ENCODE measurements at places on chromosomes 12 and 14. TPM values are rescaled to one million over a fixed set of nuclear protein-coding genes. Genes with fewer than 3 reads are reported as not detected.

The CHGA gene
- 455 TPM for total RNA-seq

DNA sequence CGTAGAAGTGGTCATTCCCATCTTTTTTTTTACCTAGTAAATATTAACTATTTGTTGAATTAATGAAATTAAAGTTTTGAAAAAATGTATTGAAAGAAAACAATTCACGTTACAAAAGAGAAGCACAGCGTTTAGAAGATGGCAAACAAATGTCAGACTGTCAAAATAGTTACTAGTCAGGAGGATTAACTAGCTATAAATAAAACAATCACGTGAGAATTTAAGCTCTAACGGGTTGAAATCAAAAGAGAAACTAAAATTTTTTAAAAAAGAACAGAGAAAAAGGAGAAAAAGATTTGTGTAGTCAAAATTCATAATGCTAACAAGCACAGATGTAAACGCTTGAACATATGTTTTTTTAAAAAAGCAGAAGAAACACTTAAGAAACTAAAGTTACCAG is 26.4 kb downstream of the DDHD1 start:
- no peaks in the 10 kb centered on the region for H3K27me3 ChIP-seq
- DNase-seq: no peak
- H3K4me1 ChIP-seq: peaks cover 7% of the 10 kb centered on the region

DNA sequence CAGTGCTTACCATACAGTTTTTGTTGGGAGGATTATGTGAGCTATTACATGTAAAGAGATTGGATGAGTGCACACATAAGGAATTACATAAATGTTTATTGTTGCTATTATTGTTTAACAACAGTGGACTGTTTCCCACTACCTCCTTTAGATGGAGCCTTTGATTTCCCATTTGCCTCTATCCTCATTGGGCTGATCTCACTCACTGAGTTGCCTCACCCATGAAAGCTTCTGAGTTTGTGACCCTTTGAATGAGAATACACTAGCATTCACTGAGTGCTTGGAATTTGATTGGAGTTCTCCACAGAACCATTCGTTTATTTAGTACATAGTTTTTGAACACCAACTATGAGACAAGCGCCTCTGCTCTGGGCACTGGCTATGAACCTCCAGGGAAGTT is 121.0 kb downstream of the HELB start:
- H3K4me1 ChIP-seq: no peaks in the 10 kb centered on the region
- no peaks in the 10 kb centered on the region for H3K27me3 ChIP-seq
- no peak for DNase-seq
- no peaks in the 10 kb centered on the region for H3K36me3 ChIP-seq
- no peak overlapping the region for H3K4me3 ChIP-seq
- H3K27ac ChIP-seq: no peak overlapping the region

GRCh38 chr12:65175385-65175784 is 6.0 kb downstream of the LEMD3 start:
- H3K4me1 ChIP-seq: peaks cover 44% of the 10 kb centered on the region
- H3K4me3 ChIP-seq: no peak overlapping the region
- DNase-seq: no peak
- H3K36me3 ChIP-seq: no peaks in the 10 kb centered on the region
- H3K27ac ChIP-seq: no peak overlapping the region

DNA sequence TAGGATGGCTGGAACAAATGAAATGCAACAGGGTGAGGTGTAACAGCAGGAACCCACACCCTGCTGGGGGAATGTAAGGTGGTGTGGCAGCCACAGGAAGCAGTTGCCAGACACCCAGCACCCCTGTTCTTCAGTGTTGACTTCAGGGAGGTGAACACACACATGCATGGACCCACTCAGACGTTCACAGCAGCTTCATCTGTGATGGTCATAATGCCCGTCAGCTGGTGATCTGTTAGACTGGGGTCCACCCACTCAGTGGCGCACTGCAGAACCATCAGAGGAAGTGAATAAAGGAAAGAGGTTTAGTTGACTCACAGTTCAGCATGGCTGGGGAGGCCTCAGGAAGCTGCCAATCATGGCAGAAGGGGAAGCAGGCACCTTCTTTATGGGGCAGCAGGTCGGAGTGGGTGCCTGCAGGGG is 22.7 kb upstream of the TEX22 start:
- DNase-seq: no peak
- H3K4me3 ChIP-seq: no peak overlapping the region

DNA sequence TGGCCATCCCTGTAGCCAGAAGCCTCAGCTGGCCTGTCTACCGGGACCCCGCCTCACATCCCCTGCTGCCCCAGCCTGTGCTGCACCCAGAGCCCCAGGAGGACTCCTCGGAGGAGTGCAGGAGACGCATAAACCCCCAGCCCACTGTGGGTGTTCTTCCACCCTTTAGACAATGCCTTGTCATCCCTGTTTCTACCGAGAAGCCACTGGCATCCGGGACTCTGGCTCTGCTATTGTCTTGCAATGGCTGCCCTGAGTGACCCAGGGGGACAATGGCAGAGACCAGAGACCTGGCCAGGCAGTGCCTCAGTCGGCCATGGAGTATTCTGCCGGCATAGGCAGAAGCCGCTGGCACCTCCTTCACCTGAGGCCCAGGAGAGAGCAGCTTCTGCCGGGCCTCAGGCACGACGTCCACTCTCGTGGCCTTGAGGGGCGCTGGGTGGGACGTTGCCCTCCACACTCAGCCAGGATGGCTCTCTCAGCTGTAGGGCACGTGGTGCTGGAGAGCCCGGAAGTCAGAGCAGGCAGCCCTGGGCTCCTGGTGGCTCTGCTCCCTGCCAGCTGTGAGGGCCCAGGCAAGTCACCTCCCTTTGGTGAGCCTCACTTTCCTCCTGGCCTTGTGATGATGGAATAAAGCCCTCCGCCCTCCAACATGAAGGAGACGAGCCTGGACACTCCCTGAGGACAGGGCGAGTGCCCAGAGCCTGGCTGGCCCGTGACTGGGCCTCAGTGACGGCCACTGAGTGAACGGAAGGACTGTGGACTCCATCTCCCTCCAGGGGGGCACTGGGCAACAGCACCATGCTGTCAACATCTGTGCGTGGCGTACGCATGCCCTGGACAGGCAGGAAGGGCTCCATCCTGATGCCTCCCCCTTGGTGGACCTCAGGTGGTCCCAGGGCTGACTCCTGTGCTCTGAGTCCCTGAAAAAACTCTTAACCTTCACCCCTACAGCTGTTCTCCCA is 41.0 kb downstream of the TRAFD1 start:
- DNase-seq: no peak
- no peak overlapping the region for H3K4me3 ChIP-seq
- H3K27me3 ChIP-seq: no peaks in the 10 kb centered on the region
- peaks cover 23% of the 10 kb centered on the region for H3K36me3 ChIP-seq

The SDR9C7 gene
- not detected for total RNA-seq

- no peak overlapping the region for H3K27ac ChIP-seq
- no peaks in the 10 kb centered on the region for H3K4me1 ChIP-seq
- H3K4me3 ChIP-seq: no peak overlapping the region
- H3K27me3 ChIP-seq: no peaks in the 10 kb centered on the region
- no peak for DNase-seq
Observed at GRCh38 chr12:108076556-108076955, 52.5 kb upstream of the WSCD2 start.

The GARIN6 gene
- total RNA-seq: not detected

- no peak for DNase-seq
- H3K4me3 ChIP-seq: no peak overlapping the region
- H3K4me1 ChIP-seq: peaks cover 6% of the 10 kb centered on the region
- no peaks in the 10 kb centered on the region for H3K36me3 ChIP-seq
- no peak overlapping the region for H3K27ac ChIP-seq
- H3K27me3 ChIP-seq: no peaks in the 10 kb centered on the region
Observed at GRCh38 chr14:100557658-100558057, 29.6 kb downstream of the BEGAIN start.

The CLEC1B gene
- total RNA-seq: 0.92 TPM

- H3K4me1 ChIP-seq: no peaks in the 10 kb centered on the region
- no peaks in the 10 kb centered on the region for H3K27me3 ChIP-seq
- DNase-seq: peak; percentile 27
- H3K36me3 ChIP-seq: no peaks in the 10 kb centered on the region
Observed at GRCh38 chr12:24153079-24153478, 203.6 kb upstream of the SOX5 start.

DNA sequence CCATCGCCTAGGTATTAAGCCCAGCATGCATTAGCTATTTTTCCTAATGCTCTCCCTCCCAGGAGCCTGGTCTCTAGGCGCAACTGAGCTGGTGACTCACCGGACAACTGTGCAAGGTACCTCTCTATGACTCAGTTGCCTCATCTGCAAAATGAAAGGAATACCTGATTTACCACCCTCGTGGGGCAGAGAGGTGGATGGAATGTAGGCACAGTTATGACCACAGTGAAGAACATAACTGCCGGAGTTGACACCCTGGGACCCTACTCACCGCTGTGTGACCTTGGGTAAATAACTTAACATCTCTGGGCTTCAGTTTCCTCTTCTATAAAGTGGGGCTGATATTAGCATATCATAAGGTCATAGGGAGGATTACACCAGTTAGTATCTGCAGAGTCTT is 22.6 kb downstream of the BCL11B start:
- H3K4me1 ChIP-seq: peaks cover 15% of the 10 kb centered on the region
- H3K36me3 ChIP-seq: no peaks in the 10 kb centered on the region
- H3K4me3 ChIP-seq: no peak overlapping the region
- peak overlapping the region; percentile 8 for H3K27ac ChIP-seq
- peaks cover 96% of the 10 kb centered on the region for H3K27me3 ChIP-seq
- DNase-seq: no peak

GRCh38 chr14:68476212-68477109 is 316.4 kb downstream of the ZFP36L1 start:
- H3K4me1 ChIP-seq: peaks cover 49% of the 10 kb centered on the region
- no peaks in the 10 kb centered on the region for H3K36me3 ChIP-seq
- no peak for DNase-seq
- H3K27me3 ChIP-seq: no peaks in the 10 kb centered on the region

GRCh38 chr12:30882706-30883105 is 43.8 kb upstream of the TSPAN11 start:
- no peaks in the 10 kb centered on the region for H3K4me1 ChIP-seq
- H3K27me3 ChIP-seq: peaks cover 7% of the 10 kb centered on the region
- DNase-seq: peak; percentile 27

The PAH gene
- total RNA-seq: not detected

GRCh38 chr12:52208424-52209165 is 16.8 kb upstream of the KRT80 start:
- H3K4me3 ChIP-seq: no peak overlapping the region
- DNase-seq: no peak

GRCh38 chr12:58765076-58765475 is 155.2 kb downstream of the LRIG3 start:
- no peak for DNase-seq
- H3K4me3 ChIP-seq: no peak overlapping the region
- H3K4me1 ChIP-seq: peaks cover 28% of the 10 kb centered on the region
- no peaks in the 10 kb centered on the region for H3K27me3 ChIP-seq
- no peaks in the 10 kb centered on the region for H3K36me3 ChIP-seq

DNA sequence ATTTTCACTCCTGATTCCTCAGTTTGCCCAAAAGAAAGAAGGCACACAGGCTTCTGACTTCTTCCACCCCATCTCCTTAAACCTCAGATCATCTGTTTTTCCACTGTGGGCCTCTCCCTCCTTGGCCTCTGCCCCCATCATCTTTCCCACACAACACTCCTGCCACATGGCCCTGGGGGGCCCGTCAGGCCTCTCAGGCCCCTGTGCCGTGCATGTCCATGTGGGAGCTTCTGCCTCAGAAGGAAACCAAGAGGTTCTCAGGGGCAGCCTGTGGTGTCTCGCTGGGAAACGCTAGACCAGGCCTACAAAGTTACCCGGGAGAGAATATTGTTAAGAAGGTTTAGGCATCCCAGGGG is 8.0 kb downstream of the KLHL33 start:
- H3K36me3 ChIP-seq: no peaks in the 10 kb centered on the region
- peaks cover 18% of the 10 kb centered on the region for H3K4me1 ChIP-seq
- no peak overlapping the region for H3K27ac ChIP-seq
- H3K27me3 ChIP-seq: no peaks in the 10 kb centered on the region

DNA sequence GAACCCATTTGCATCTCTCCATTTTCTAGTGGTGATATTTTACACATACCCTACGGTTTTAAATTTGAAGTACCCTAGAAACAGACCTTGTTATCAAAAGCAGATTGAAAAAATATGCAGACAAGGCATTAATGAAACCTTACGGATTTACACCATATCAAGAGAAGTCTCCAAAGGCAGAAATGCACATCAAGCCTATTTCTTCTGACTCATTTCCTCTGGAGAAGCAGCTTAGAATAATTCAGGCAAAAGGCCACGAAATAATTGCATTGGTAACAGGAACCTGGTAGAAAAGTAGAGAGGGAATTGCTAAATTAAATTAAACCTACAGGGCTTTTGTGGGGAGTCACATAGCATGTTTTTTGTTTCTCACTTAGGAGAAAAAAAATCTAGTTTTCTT is 34.7 kb downstream of the KICS2 start:
- H3K27me3 ChIP-seq: no peaks in the 10 kb centered on the region

The RNASE4 gene
- 124 TPM for total RNA-seq

GRCh38 chr12:53258541-53259539 is 9.3 kb upstream of the ESPL1 start:
- H3K27me3 ChIP-seq: no peaks in the 10 kb centered on the region
- H3K36me3 ChIP-seq: peaks cover 9% of the 10 kb centered on the region
- no peak for DNase-seq
- H3K4me3 ChIP-seq: no peak overlapping the region
- H3K27ac ChIP-seq: no peak overlapping the region

The RASSF9 gene
- total RNA-seq: 6.2 TPM

- peaks cover 9% of the 10 kb centered on the region for H3K4me1 ChIP-seq
- H3K4me3 ChIP-seq: no peak overlapping the region
- no peak for DNase-seq
- no peaks in the 10 kb centered on the region for H3K36me3 ChIP-seq
Observed at GRCh38 chr14:94636744-94637412, 24.7 kb downstream of the SERPINA3 start.

DNA sequence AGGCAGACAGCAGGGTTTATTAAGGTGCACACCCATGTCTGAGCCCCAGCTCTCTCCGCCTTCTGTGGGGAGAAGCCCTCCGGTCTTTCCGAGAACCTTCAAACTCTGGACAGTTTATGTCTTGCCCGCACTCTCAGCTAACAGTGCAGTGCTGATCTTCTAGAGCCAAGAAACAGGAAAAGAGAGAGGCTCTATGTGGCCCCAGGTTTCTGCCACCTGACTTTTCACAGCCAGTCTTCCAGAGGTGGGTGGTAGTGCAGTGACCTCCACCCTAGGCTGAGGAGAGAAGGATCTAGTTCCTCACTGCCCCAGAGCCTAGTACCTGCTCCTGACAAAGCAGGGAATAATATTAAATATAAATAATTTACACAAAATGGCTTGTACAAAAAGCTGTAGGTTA is 4.0 kb upstream of the SLC22A17 start:
- DNase-seq: no peak
- H3K4me1 ChIP-seq: peaks cover 6% of the 10 kb centered on the region
- H3K27me3 ChIP-seq: peaks cover 19% of the 10 kb centered on the region
- no peak overlapping the region for H3K27ac ChIP-seq
- peaks cover 21% of the 10 kb centered on the region for H3K36me3 ChIP-seq

GRCh38 chr12:90854136-90854689 is 100.8 kb downstream of the CCER1 start:
- H3K27me3 ChIP-seq: no peaks in the 10 kb centered on the region
- H3K27ac ChIP-seq: no peak overlapping the region
- no peak overlapping the region for H3K4me3 ChIP-seq
- DNase-seq: peak; percentile 77
- peaks cover 4% of the 10 kb centered on the region for H3K4me1 ChIP-seq

Data from stomach (tissue), 19 donors.